ENCODE measurements at places on chromosomes 3 and 15.

GRCh38 chr3:146750196-146750595, 145.1 kb upstream of the PLSCR5 start:
- peak; percentile 38 for DNase-seq

- DNase-seq, result no peak
Measured at GRCh38 chr3:61182662-61183061, 68.6 kb downstream of the FHIT start.

DNA sequence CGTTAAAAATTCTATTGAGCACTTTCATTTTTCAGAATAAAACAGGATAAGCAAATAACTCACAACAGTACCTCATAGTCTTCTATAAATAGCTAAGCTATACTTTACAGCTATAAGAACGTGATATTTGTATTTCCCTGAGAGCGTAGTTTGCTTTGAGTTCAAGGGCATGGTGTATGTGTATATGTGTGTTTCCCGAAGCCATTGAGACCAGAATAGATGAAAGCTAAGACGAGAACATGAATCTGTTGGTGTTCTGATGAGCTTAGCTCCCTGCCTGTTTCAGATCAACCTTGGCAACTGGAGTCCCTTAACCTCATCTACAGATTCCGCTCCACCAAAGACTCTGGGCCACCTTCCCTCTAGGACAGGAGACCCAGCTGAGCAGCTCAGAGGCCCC, 59.5 kb upstream of the MCF2L2 start:
- no peak for DNase-seq

GRCh38 chr15:94206463-94207167, 24.7 kb upstream of the MCTP2 start:
- peak; percentile 28 for DNase-seq

DNA sequence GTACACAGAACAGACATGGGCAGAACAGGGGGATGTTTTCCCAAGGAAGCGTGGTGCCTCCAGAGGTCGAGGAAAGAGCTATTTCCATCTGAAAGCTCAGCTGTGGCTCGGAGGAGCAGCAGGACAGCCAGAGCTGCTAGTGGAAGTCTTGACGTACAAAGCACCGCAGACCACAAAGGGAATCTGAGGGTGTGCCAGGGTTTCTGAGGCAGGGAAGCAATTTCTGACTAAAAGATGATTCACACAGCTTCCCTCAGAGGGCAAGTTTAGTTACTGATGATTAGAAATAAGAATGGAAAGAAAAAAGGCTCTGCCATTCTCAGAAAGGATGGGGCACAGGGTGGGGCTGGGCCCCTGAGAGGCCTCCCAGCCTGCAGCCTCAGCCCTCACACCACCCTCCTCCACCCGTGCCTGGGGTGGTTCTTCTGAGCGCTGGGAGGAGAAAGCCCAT, 45.8 kb upstream of the SEC13 start:
- peak; percentile 91 for DNase-seq

GRCh38 chr15:66846811-66847210, 144.8 kb downstream of the SMAD6 start:
- DNase-seq, result no peak

DNA sequence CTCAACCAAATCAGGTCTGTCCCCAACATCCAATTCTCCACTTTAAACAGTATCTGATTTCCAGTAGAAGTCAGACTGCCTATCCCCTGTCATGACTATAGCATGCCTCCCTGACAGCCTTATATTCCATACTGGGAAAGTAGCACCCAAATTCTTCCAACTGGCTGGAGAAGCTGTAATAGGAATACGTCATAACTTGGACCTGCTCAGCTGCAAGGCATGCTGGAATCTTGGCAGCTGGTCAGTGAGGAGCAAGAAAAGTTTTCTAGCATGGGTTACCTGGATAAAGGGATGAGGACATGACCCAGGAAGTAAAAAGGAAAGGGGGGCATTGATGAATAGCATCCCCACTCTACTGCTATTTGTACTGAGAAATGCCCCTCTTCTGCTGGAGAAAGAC, 8.9 kb downstream of the SEMA5B start:
- DNase-seq, result no peak

GRCh38 chr15:74960286-74960685, 3.7 kb upstream of the RPP25 start:
- no peak for DNase-seq

GRCh38 chr3:192801985-192802384, 74.6 kb upstream of the FGF12 start:
- DNase-seq, result no peak

- no peak for DNase-seq
Measured at GRCh38 chr3:132789959-132790358, 67.8 kb upstream of the NPHP3 start.

DNA sequence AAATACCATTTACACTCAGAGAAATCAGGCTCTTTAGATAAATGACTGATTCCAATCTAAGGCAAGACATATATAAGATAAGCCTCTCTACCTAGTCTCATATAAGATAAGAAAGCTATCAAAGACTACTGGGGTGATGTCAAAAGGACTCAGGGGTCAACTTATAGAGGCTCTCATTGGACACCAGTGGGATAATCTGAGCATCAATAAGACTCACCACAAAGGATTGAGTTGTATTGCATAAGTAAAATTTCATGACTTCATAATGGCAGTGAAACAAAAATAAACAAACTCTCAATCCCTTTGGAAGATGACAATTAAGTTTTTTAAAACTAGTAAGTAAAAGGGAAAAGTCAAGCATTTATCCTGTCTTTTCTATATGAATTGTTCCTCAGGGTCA, 317.8 kb downstream of the SHQ1 start:
- DNase-seq, result no peak

GRCh38 chr3:49476563-49476962, 6.5 kb downstream of the DAG1 start:
- DNase-seq, result no peak

- no peak for DNase-seq
Measured at GRCh38 chr3:142664819-142665218, 59.0 kb upstream of the TRPC1 start.
